ENCODE measurements at places on chromosomes 6 and 20.
A peak's percentile ranks its signal among the peaks of the same experiment; 100 is the strongest.

- DNase-seq: no peak
Measured at GRCh38 chr6:137227871-137228302, 8.7 kb upstream of the IFNGR1 start.

GRCh38 chr6:144549837-144550747, 265.0 kb downstream of the UTRN start:
- DNase-seq: no peak

DNA sequence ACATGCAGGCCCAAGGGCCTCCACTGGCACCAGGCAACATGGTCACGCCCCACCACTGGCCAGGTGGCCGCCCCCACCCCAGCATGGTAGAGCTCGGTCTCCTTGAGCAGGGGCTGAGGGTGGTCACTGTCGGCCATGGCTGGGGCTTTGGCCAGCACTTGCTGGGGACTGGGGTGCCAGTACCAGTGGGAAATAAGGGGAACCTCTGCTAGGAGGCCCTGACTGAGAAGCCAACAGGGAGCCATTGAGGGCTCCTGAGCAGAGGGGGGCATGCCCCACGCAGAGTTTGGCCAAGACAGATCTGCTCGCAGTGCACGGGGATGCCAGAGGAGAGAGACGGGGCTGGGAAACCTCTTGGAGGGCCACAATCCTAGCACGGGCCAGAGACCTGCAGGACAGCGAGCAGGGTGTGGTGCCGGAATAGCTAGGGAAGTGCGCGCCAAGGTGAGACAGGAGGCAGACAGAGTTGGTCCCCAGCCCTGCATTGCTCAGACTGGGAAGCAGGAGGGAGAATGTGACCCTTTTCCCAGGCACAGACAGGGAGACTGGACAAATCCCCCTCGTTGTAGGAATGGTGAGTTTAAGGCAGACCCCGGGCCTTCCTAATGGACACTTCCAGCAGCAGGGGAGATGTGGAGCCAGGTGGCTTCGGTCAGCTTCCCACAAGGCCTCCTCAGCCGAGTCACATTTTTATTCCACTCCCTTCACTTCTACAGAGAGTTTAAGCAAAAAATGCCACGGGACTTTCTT, 179.0 kb upstream of the CST7 start:
- DNase-seq: no peak

GRCh38 chr6:108580646-108581045, 19.9 kb downstream of the FOXO3 start:
- no peak for DNase-seq

DNA sequence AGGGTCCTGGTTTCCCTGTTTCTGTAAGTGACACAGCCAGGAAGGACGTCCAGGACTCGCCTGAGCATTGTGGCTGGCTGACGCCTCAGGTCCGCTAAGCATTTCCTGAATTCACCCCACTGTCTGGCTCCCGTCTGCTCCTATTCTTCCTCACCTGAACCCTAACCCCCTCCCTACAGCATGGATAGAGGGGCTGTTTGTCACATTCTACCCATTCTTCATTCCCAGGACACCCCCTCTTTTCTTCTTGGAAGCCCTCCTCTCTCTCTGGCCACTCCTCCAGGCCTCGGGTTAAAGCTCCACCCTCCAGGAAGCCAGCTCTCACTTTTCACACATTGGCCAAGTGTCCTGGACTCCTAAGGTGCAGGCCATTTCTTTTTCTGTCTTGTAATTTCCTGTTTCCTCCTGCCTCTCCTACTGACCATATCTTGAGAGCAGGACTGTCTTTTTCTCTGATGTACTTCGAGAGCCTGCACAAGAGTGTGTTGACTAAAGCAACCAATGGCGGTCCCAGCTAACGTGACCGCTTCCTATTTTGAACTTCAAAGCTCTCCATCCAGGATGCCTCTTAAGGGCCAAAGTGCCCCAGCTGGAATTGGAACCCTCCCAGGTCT, 24.2 kb upstream of the MYMX start:
- no peak for DNase-seq

DNA sequence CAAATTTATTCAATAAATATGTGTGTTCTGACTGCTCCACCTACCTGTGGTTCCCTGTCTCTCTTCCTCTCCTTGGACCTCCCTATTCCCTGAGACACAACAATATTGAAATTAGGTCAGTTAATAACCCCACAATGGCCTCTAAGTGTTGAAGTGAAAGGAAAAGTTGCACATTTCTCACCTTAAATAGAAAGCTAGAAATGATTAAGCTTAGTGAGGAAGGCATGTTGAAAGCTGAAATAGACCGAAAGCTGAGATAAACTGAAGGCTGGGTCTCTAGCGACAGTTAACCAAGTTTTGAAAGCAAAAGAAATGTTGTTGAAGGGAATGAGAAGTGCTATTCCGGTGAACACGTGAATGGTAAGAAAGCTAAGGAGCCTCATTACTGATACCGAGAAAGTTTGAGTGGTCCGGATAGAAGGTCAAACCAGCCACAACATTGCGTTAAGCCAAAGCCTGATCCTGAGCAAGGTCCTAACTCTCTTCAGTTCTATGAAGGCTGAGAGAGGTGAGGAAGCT, 34.1 kb downstream of the UST start:
- no peak for DNase-seq

- DNase-seq: no peak
Measured at GRCh38 chr6:35534407-35535170, 21.9 kb upstream of the TULP1 start.

DNA sequence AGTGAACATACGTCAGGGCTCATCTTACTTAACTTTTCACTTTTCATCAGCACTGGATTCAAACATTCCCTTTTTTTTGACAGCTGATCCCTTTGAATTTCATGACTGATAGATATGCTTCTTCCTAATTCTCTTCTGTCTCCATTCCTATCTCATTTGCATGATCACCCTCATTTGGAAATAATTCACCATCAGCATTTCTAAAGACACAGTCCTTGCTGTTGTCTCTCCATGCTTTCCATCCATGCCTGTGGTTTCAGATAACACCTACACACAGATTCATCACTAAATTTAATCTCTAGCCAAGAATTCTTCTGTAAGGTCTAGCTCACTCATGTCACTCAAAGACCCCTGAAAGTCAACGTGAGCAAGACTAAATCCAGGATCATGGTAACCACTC, 228.4 kb upstream of the BTBD3 start:
- DNase-seq: no peak

GRCh38 chr20:49568278-49569151, 578 bp upstream of the PTGIS start:
- peak; percentile 45 for DNase-seq

- peak; percentile 65 for DNase-seq
Measured at GRCh38 chr6:106037060-106037459, 49.1 kb upstream of the PRDM1 start.

GRCh38 chr6:144434308-144434990, 149.3 kb downstream of the UTRN start:
- peak; percentile 87 for DNase-seq

- no peak for DNase-seq
Measured at GRCh38 chr6:45500924-45501816, 123.4 kb upstream of the SUPT3H start.

DNA sequence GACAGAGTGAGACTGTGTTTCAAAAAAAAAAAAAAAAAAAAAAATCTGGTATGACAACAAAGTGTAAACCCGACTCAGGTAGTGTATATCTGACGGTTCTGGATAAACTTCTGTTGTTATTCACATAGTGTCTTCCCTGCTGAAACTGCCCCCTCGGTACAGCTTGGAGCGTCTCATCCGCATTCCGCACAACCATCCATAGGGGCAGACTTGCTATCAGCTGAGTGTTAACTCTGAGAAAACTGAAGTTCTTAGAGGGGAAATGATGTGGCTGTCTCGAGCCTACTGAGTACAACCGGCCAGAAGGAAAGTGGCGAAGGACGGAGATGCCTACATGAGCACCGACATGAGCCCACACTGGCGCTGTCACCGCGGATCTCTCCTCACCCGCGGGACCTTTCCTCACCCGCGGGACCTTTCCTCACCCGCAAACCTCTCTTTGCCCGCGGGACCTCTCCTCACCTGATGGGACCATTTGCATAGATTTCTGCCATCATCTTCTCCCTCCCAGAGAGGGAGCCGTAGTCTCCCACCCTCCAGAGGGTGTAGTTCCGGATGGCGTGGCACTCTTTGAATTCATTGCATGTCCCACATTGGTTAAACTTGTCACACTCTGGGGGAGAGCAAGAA, 9.8 kb downstream of the CTSZ start:
- DNase-seq: no peak

DNA sequence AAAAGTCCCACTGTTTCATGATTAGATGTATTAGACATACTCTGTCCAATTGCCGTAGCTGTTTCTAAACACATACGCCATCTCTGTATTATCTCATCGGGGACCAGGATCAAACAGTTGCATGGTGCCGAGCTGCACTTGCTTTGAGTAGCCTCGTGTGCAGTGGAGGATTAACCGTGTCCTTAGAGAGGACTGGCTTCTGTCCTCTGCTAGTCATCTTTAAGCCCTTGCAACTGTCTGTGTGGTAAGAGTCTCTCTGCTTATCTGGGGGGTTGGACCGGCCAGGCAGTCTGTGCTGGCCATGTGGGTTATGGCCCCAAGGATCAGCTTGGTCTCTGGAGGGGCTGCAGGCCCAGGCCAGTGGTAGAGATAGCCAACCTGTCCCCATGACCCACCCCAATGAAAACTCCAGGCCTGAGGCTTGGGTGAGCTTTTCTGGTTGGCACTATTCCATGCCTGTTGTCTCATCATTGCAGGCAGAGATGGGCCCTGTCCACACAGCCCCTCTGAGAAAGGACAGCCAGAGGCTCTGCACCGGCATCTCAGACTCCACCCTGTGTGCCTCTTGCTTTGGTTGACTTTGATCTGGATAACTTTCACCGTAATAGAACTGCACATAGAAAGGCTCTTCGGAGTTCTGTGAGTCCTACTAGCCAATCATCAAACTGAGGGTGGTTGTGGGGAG, 137.3 kb upstream of the SNX9 start:
- DNase-seq: no peak

- peak; percentile 22 for DNase-seq
Measured at GRCh38 chr6:165649166-165650137, 13.6 kb downstream of the PDE10A start.

DNA sequence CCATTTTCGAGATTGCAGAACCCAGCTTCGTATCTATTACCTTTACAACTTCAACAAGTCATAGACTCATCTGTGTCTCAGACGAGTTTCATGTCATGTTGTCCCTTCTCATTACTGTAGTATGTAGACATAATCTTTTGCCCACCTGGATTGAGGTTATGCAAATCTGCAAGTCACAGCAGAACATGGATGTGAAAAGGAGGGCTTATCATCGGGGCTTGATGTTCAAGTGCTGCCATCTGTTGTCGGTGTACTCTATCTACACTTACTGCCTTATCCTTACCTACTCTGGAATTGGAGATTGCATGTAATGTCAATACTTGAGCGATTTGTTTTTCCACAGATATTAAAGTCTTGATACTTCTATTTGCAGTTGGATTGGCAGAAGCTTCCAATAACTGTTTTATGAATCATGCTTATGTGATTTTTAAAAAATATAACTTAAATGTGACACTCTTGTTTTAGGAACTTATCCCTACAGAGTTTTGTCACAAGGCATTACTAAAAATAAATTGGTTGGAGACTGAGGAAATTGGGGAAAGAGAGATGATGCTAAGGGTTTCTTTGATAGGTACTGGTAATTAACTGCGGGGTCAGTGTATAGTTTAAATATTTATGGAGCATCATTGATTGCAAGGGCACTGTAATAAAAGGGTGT, 3.0 kb upstream of the GOPC start:
- DNase-seq: peak; percentile 69

DNA sequence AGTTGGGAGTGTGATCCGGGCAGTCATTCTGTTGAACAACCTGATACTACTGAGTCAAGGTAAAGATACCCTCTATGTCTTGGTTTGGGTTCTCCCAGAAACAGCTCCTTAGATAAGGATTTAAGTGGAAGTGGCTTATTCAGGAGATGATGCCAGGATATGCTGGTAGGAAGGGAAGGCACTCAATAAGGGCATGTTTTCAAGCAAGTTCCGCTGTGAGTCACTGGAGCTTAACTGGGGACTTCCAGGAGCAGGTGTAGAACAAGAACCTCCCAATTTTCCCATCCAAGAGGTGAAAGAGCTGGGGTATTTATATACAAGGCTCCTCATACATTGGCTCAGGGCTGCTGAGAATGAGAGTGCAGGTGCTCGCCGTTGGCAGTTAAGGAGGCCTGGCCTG, 218.6 kb downstream of the AKAP7 start:
- no peak for DNase-seq

GRCh38 chr6:166289207-166290060, 18.8 kb downstream of the PRR18 start:
- no peak for DNase-seq

DNA sequence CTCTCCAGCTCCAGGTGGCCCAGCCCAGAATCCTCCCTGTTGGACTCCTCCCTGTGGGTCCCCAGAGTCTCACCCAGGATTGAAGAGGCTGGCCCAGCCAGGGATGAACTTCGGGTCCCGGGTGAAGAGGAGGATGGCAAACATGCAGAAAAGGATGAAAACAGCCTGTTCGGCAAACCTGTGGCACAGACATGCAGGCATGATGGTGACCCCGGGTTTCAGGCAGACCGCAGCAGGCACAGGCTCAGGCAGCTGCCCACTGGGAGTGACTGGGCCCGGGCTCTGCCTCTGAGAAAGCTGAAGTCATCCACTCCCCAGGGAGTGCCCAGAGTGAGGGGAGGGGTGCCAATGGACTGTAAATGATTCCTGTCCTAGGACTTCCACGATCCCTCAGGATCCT, 37.5 kb upstream of the OCSTAMP start:
- DNase-seq: no peak

GRCh38 chr6:4381381-4381780, 246.0 kb upstream of the ECI2 start:
- DNase-seq: peak; percentile 38
